ENCODE measurements at places on chromosomes 16 and 17. TPM values are rescaled to one million over a fixed set of nuclear protein-coding genes. Genes with fewer than 3 reads are reported as not detected.

Gene DHX8
- 42.6 TPM for total RNA-seq

Gene WFDC1
- total RNA-seq: 0.59 TPM

Gene ANKRD40CL
- total RNA-seq: not detected

Gene CCL8
- total RNA-seq: not detected

Gene CBLN1
- total RNA-seq: 2.5 TPM

Gene RGS9
- 5.1 TPM for total RNA-seq

Gene USH1G
- 1.3 TPM for total RNA-seq

Gene CTRB2
- not detected for total RNA-seq

Gene USP22
- 432 TPM for total RNA-seq

Gene MGAT5B
- total RNA-seq: 3.7 TPM

Gene FAM83G
- total RNA-seq: 40.6 TPM

Gene NPIPA8
- not detected for total RNA-seq
